ENCODE measurements at places on chromosomes 12 and 14. TPM values are rescaled to one million over a fixed set of nuclear protein-coding genes. Genes with fewer than 3 reads are reported as not detected.

LUM gene
- 20.1 TPM for total RNA-seq

NEUROD4 gene
- total RNA-seq, result 3.9 TPM

SIX6 gene
- not detected for total RNA-seq

KRT6A gene
- total RNA-seq, result 0.62 TPM

OLR1 gene
- 7.3 TPM for total RNA-seq

TMEM132D gene
- total RNA-seq, result 4.4 TPM

RTL1 gene
- not detected for total RNA-seq

CCDC177 gene
- 6.9 TPM for total RNA-seq

FZD10 gene
- total RNA-seq, result 0.16 TPM

CRIP1 gene
- 0.94 TPM for total RNA-seq

ACSM4 gene
- not detected for total RNA-seq

KERA gene
- 3.0 TPM for total RNA-seq

KRT77 gene
- total RNA-seq, result not detected

GALC gene
- 41.3 TPM for total RNA-seq

OVCH1 gene
- 1.2 TPM for total RNA-seq

B4GALNT3 gene
- total RNA-seq, result 2.2 TPM

KRT74 gene
- not detected for total RNA-seq

MYO1H gene
- total RNA-seq, result 0.16 TPM

All from occipital lobe (tissue), 3 donors.